ENCODE measurements at places on chromosomes 16 and 17. TPM values are rescaled to one million over a fixed set of nuclear protein-coding genes. Genes with fewer than 3 reads are reported as not detected.

MT1X gene
- 41.2 TPM for total RNA-seq

HOXB8 gene
- total RNA-seq, result 0.70 TPM

DNA sequence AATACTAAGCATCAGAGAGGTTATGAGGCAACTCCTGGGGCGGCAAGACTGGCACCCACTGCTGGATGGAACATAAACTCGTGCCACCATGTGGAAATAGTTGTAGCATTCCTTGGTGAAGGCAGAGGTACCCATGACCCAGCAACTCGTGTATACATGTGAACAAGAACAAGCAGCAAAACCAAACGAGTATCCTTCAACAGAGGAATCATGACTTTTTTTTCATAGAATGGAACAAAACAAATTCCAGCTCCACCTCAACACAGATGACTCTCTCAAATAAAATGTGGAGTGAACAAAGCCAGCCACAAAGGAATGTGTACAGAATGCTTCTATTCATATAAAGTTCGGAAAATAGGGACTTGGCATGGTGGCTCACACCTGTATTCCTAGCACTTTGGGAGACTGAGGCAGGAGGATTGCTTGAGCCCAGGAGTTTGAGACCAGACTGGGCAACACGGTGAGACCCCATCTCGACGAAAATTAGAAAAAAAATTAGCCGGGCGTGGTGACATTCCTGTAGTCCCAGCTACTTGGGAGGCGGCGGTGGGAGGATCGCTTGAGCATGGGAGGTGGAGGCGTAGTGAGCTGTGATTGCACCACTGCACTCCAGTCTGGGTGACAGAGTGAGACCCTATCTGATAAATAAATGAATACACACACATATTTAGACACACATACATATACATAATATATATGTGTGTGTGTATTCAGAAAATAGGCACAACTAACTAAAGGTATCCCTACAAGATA is 35.3 kb downstream of the B9D1 start:
- DNase-seq, result peak; percentile 75

GRCh38 chr17:17784657-17785267 is 52.0 kb downstream of the SREBF1 start:
- DNase-seq, result no peak

G6PC1 gene
- not detected for total RNA-seq

NOS2 gene
- total RNA-seq, result not detected

- DNase-seq, result no peak
These were observed 140.0 kb downstream of the IRF8 start for GRCh38 chr16:86038926-86039310.

CDK3 gene
- total RNA-seq, result 12.3 TPM

GRCh38 chr17:68963958-68964357 is 8.8 kb upstream of the ABCA8 start:
- no peak for DNase-seq

DNA sequence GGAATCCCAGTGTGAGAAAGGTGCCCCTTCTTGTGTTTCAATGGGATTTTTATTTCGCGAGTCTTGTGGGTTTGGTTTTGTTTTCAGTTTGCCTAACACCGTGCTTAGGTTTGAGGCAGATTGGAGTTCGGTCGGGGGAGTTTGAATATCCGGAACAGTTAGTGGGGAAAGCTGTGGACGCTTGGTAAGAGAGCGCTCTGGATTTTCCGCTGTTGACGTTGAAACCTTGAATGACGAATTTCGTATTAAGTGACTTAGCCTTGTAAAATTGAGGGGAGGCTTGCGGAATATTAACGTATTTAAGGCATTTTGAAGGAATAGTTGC is 567 bp downstream of the UBB start:
- no peak for DNase-seq

GRCh38 chr16:84059111-84059510 is 16.5 kb upstream of the SLC38A8 start:
- DNase-seq, result no peak

GRCh38 chr17:77321649-77322513 is 181.1 kb downstream of the SEC14L1 start:
- peak; percentile 17 for DNase-seq

GRCh38 chr17:57292091-57292490 is 35.8 kb downstream of the MSI2 start:
- no peak for DNase-seq

GRCh38 chr16:3501783-3502400 is 1.1 kb downstream of the CLUAP1 start:
- no peak for DNase-seq

- DNase-seq, result no peak
These were observed 103.8 kb downstream of the CHD9NB start for GRCh38 chr16:52948946-52949345.

DNA sequence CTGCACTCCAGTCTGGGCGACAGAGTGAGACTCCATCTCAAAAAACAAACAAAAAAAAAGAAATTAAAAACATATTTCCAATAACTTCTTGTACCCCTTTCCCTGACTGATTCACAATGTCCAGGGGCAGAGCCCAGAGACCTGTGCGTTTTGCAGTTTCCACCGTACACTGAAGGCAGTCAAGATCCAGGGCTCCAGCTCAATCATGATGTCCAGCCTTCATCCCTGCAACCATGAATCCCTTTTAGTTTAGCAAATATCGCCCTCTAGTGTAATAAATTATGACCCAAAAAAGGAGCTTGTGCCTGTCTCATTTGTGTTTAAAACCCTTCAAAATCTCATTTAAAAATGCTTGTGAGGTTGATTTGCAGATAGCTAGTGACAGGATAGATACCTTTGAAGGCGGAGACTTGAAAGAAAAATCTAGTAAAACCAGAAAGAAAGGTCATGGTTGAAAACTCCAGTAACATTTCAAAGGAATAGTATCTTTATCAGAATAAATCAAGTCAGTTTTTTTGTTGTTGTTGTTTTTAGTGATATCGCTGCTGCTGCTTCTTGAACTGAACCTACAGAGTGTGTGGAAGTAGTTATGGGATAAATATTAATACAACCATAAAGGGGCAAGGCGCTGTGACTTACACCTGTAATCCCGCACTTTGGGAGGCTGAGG is 3.7 kb upstream of the ERN1 start:
- no peak for DNase-seq

DNA sequence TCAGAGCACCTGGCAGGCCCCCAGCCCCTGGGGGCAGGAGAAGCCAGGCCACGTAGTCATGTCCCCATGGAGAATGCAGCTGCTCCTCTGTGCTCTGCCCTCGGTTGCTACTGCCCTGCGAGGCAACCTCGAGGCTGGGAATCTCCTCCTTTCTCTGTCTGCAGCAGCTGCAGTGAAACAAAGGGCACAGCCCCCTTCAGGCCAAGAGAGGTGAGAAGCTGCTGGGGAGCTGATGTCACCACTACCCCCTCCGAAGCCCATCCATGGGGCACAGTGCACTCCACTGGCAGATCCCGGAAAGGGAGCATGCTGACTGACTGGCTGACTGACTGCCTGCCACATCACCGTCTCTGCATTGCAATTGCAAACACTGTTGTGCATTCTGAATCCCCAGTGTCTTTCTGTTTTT is 103.7 kb downstream of the GRIN2A start:
- no peak for DNase-seq

CMTM2 gene
- total RNA-seq, result 0.65 TPM
